Dorsolateral prefrontal cortex (tissue), 122 donors: ENCODE measurements at places on chromosomes 4 and X. TPM values are rescaled to one million over a fixed set of nuclear protein-coding genes. Genes with fewer than 3 reads are reported as not detected.

The CYBB gene
- 8.7 TPM for total RNA-seq

The DKC1 gene
- 19.9 TPM for total RNA-seq

The CENPU gene
- total RNA-seq = not detected

The XK gene
- total RNA-seq = 11.7 TPM

The LUZP4 gene
- total RNA-seq = not detected

The SLC25A4 gene
- total RNA-seq = 160 TPM

The CXCL13 gene
- total RNA-seq = not detected

The LRRC66 gene
- 1.3 TPM for total RNA-seq

The HS3ST1 gene
- 7.3 TPM for total RNA-seq

The VGLL1 gene
- not detected for total RNA-seq

- no peak for DNase-seq
Observed at GRCh38 chrX:121161501-121161933, 114.1 kb downstream of the GLUD2 start.

GRCh38 chrX:73765776-73766430, 202.9 kb downstream of the CHIC1 start:
- DNase-seq = no peak

DNA sequence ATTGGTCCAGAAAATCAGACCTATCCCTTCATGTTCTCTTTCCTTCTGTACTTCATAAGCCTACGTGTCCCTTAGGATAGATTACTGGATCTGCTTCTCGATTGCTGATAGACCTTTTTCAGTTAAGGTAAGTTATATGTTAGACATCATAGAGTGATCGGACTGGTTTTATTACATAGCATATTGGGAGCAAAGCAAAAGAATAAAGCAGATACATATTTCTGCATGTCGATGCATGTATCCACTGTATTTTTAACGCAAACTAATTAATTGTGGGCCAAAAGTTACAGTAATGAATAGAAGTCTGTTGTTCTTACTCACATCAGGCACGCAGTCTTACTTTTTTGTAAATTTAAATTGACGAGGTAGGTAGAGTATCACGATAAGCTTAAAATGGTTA, 106.4 kb downstream of the SLIT2 start:
- DNase-seq = no peak

DNA sequence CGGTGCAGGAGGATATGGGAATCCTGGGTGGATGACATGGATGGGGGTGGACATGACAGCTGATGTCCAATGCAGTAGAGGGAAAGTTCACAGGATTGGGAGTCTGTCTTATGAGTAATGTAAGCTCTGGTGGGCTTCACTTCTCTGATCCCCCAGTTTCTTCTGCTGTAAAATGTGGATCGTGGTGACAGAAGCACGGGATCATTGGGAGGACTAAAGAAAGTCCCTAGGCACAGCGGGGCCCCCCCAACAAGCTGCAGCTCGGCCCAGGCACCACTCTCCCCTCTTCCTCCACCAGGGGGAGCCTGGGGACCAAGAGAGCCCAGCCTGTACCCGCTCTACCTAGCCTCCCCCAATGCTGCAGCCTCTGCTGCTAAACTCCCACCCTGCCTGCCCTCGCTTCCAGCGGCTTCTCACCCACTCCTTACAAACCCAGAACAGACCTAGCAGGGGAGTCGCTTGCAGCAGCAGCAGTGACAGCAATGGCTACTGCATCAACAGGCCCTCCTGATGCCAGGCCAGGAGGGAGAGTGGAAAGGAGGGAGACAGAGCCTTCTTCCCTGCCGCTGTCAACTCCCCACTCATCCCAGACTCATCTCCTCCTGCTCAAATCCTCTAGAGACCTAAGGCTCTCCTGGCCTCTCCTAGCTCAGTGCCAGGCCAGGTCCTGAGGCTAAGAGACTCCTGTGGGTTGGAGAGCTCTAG, 36.1 kb upstream of the IQSEC2 start:
- peak; percentile 70 for DNase-seq

DNA sequence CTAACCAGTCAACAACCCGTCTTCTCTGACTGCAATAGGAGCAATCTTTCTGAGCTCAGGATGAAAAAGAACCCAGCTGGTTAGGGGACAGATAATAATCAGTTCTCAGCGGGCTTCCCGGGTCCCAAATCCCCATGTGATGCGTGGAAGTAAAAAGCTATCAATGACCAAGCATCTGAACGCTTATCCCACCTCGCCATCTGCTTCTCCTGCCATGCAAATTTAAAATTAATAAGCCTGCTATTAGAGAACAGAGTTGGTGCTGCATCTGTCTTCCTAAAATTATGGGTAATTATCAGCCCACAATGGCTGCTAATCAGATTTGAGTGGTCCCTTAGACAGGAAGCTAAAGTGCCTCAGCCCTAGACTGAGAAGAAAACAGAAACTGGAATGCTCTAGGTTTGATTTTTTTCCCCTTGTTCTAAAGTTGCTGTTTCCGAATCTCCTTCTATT, 37.5 kb downstream of the AFAP1 start:
- DNase-seq = no peak

DNA sequence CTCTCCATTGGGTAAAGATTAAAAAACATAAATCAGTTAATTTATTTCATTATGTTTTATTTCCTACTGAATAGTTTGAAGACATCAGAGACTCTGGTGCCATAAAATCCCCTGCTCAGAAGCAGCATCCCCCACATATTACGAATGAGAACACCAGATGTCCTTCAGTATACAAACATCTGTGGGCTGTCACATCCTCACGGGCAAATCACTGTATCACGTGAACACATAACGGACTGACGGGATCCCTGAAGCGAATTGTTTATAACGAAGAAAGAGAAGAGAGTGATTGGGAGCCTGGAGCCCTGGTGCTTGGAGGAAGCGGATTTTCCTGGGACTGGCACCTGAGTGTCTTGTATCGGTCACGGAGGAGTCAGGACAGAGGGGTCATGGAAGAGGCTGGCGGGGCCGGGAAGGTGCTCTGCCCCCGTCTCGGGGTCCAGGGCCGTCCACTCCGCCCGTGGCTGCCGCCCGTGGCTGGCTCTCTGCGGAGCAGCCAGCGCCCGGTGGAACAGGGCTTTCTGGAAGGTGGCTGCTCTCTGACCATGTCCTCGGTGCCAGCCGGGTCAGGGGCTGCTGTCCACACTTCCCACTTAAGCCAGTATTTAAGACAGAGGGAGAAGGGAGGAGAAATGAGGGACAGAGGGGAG, 452.7 kb upstream of the FAT1 start:
- DNase-seq = no peak

DNA sequence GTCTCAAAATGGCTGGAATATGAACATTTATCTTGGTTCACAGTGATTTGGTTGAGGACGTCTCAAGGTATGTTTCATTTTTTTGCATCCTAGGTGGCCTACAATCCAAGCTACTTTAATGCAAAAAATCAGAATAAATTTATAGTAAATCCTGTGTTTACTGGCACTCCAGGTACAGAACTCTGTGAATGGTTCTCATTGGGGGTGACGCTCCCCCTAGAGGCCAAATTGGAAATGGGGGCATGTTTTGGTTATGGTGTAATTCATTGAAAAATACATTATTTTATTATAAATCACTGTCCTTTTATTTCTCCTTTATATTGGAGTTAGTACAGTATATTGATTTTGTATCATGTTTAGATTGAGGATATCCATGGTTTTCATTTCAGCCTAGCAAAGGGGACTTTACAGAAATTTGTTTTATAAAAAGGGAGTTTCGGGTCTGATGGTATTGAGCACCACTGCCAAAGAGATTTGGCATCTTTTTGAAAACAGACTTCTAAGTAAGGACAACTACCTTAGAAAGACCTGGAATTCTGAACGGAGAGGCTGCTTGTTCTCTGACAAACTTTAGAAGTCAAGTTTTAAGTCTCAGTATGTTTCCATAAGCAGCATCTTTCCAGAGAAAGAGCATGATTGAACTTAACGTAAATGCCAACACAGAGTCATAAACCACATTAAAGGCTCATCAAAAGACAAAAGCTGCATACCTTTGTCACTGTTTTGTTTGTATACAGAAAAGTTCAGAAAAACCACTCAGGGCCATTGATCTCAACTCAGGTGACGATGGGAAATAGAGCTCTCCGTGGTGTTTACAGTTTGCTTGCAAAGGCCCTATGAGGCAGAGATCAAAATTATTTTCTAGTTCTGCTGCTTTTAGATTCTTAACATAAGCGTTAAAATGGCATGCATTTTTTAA, 19.4 kb downstream of the MTM1 start:
- DNase-seq = no peak

- peak; percentile 18 for DNase-seq
Observed at GRCh38 chrX:132615391-132616131, 126.7 kb upstream of the MBNL3 start.

DNA sequence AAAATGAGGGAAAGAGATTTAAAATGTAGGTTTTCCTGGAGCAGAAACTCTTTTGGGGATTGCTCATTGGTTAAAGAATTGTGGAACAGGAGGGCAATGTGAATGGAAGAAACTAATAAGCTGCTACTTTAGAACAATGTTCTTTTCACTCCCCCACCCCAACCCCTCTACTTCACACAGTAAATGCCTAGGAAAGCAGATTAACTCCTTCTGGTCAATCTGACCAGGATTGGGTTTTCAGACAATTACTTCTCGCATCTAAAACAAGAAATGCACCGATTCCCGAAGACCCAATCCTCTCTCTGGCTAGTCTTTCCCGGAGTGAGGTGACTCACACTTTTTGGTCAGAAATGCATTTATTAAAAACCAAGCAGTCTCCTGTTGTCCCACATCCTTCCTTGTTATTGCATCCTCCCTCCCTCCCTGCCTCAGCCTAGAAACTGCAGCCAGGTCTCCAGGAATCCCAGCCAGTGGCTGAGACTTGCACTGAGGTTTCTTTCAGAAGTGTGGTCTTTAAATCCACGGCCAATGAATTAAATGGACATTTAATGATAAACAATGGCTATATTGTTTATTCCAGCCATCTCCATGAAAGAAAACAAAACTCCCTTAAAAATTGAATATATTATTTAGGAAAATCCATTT, 21.4 kb downstream of the MFAP3L start:
- no peak for DNase-seq

GRCh38 chr4:95231681-95232080, 317.1 kb downstream of the UNC5C start:
- DNase-seq = no peak

GRCh38 chr4:6380746-6381410, 91.5 kb downstream of the PPP2R2C start:
- peak; percentile 34 for DNase-seq

- DNase-seq = no peak
Observed at GRCh38 chr4:108117418-108118182, 51.1 kb downstream of the LEF1 start.

- no peak for DNase-seq
Observed at GRCh38 chr4:186514271-186514950, 41.0 kb downstream of the MTNR1A start.

GRCh38 chr4:52641854-52642563, 17.1 kb downstream of the USP46 start:
- DNase-seq = no peak

DNA sequence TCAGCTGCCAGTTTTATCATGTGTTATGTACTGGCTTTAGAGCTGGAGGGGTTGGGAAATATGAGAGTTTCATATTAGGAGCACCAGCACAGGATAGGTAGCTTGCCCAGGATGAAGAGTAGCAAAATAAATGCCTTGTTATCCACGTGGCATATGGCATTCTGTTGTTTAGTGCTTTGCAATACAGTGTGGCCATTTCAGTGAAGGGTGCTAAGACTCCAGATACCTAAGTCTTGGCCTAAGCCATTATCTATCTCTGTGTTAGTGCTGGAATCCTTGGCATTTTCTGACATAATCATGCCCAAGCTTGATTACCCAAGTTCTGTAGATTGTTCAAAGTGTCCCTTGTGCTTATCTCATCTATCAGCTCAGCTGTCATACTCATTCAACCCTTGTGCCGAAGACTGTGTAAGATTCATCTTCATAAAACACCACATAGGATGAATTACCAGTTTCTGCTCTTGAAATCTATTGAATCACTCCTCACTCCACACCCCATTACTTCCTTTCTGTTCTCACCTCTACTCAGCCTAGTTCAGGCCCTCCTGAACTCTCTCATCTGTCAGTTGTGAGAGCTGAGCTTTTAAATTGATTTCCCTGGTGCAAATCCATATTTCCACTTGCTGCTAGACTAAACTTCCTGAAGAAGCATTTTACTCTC, 73.5 kb downstream of the CLCN5 start:
- DNase-seq = no peak

DNA sequence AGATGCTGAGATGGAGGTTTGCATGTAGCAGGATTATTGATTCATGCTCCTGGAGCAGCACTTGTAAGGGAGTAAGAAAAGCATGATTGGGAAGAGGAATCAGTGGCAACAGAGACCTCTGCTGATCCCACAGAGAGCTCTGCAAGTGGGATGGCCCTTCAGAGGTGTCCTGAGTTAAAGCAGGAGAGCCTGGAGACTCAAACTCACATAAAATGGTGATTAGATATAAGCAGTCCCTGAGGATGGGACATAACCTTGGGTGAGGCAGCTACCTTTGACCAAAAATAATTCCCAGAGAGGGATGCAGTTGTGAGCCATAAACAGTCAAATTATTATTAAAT, 25.4 kb upstream of the BMPR1B start:
- no peak for DNase-seq

DNA sequence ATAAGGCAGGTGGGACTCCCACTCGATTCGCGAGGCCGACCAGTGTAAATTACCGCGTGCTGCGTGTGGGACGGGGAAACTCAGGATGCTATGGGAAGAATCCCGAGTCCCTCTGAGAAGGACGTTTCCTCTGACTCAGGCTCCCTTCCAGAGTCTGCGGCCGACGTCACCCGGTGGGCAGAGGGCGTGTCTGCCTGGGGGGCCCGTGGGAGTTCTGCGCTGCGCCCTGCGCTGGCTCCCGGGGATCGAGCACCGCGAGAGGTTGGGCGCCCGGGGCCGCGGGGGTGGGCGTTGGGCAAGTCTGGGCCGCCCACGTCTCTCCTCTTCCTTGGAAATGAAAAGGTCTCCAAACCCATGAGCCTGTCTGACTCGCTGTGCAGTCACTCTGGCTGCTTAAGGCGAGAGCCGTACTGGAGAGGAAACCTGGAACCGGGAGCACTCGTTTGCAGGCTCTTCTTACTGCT, 568 bp downstream of the NIPAL1 start:
- DNase-seq = peak; percentile 68

- DNase-seq = no peak
Observed at GRCh38 chr4:180437601-180438000, 1805.6 kb upstream of the TENM3 start.

DNA sequence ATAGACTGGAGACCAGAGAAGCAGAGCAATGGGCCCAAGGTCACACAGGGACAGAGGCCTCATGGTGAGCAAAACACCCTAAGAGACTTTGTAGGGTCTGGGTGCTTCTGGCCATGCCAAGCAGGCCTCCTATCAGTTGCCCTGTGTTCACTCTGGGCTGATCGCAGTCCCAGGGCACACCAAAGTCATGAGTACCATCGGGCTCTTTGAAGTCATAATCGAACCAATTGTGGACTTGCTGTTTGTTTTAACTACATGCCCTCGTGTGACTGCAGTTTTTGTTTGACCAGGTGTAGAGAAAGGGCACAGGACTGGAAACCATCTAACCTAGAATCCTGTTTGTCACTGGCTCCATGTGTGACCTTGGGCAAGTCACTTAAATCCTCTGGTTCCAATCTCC, 172.5 kb upstream of the CPEB2 start:
- no peak for DNase-seq

- no peak for DNase-seq
Observed at GRCh38 chr4:169398316-169398715, 127.6 kb upstream of the SH3RF1 start.
